ENCODE measurements at places on chromosomes 3 and 15.

- no peak for DNase-seq
Observed at GRCh38 chr15:20643829-20644425, 102.3 kb upstream of the GOLGA6L6 start.

GRCh38 chr3:5813521-5813920, 626.0 kb downstream of the EDEM1 start:
- DNase-seq: no peak

DNA sequence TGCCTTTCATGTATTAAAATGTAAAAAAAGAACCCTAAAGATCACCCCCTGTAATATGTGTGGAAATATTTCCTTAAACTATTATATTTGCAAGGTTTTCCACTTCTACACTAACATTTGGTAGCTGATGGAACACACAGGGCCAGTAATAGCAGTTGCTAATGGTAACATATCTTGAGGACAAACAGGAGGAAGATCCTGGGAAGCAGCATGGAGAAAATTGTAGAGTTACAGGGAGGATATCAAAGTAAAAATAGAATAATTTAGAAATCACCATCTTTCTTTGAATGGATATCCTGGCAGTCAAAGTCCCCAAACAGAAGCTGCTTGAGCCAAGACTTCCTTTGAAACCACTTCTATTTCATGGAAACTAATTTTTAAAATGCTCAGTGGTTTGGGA, 29.5 kb upstream of the OSTN start:
- DNase-seq: no peak

GRCh38 chr3:131396170-131396569, 14.6 kb downstream of the NUDT16 start:
- no peak for DNase-seq

DNA sequence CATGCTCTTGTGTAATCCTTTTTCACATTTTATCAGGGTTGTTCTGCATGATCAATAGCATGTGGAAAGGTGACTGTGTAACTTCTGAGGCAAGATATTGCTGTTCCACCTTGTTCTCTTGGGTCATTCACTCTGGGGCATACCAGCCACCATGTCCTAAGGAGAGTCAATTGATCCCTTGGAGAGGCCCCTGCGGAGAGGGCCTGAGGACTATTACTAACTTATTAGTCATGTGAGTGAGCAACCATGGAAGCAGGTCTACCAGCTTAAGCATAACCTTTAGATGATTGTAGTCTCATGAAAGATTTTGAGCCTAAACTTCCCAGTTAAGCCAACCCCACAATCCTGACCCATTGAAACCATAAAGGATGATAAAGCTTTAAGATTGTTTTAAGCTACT, 22.0 kb upstream of the COL6A5 start:
- DNase-seq: no peak

DNA sequence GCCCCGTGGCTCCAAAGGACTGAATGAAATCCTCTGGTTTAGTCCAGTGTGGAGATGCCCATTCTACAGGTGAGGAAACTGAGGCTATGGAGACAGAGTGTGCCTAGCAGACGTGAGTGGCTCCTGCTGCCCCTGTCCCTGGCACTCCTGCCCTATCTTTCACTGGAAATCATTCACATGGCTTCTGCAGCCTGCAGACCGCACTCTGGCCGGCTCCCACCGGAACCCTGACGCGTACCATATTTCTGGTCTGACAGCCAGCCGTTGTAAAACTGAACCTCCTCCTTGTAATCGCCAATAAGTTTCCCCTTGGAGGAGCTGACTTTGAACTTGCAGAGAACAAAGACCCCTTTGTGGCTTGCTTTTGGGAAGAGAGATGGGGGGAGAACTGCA, 136.5 kb downstream of the CHSY1 start:
- no peak for DNase-seq
